ENCODE measurements at places on chromosomes 16 and 17.

GRCh38 chr17:42071810-42072209, 21.4 kb upstream of the C17orf113 start:
- DNase-seq: no peak

DNA sequence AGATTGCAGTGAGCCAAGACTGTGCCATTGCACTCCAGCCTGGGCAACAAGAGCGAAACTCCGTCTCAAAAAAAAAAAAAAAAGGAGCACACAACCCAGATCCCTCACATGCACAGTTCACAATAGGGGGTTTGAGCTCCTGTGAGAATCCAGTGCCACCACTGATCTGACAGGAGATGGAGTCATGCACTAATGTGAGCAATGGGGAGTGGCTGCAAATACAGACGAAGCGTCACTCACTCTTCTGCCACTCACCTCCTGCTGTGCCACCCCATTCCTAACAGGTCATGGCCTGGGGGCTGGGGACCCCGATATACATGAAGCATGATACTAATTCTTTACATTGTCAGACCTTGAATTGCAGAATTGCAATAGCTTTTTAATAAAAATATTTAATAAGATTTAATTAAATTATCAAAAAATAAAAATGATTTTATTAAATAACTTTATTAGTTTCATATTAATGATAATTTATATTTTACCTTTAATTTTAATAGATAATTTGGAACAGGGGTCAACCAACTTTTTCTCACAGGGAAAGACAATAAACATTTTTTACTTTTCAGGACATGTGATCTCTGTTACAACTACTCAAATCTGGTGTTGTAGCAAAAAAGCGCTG, 171.4 kb downstream of the COPRS start:
- DNase-seq: no peak

DNA sequence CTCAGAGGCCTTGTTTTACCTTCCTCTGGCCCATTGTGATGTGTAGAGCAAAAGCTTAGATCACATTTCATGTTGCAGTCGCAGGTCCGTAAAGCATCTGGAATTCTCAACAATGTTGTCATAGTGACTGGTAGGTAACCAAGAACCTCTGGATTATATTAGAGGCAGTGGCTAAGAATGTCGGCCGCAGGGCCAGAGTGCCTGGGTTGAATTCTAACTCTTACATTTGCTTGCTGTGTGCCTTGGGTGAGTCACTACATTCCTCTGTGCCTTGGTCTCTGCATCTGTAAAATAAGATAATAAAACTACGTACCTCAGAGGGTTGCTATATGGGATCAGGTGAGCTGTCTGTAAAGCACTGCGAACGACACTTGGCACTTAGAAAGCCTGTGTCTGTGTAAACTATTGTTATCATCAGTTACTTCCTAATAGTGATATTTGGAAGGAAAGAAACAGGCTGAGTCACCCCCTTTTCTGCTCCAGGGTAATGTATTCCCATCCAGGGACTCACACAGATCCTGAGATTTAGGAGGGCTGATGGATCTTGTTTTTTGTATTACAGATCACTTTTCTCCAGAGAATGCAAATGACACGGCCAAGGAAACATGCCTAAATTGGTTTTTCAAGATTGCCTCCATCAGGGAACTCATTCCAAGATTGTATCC, 52.2 kb downstream of the VPS35L start:
- no peak for DNase-seq

GRCh38 chr16:55389426-55390073, 65.5 kb downstream of the IRX6 start:
- DNase-seq: no peak

DNA sequence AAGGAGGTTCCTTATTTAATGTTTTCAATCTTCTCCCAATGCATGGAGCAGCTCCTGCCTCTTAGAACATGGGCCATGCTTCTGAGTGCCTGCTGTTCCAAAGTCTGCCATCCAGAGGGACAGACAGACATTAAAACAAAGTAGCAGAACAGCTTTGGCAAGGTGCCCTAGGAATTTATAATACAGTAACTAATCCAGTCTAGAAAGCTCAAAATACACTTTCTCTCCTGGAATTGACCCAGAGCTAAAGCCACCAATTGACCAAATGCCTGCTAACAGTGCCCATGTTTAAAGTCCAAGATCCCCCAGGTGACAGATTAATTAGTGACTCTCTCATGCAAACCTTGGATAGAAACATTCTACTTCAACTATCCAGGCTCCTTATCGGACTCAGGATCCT, 11.1 kb upstream of the CHRNE start:
- no peak for DNase-seq

- no peak for DNase-seq
Observed at GRCh38 chr16:27245276-27246172, 23.0 kb downstream of the NSMCE1 start.
